ENCODE measurements at places on chromosomes 13 and 19. TPM values are rescaled to one million over a fixed set of nuclear protein-coding genes. Genes with fewer than 3 reads are reported as not detected.
A peak's percentile ranks its signal among the peaks of the same experiment; 100 is the strongest.

Gene RDH13
- 80.4 TPM for total RNA-seq

Gene SELENOV
- total RNA-seq: not detected

DNA sequence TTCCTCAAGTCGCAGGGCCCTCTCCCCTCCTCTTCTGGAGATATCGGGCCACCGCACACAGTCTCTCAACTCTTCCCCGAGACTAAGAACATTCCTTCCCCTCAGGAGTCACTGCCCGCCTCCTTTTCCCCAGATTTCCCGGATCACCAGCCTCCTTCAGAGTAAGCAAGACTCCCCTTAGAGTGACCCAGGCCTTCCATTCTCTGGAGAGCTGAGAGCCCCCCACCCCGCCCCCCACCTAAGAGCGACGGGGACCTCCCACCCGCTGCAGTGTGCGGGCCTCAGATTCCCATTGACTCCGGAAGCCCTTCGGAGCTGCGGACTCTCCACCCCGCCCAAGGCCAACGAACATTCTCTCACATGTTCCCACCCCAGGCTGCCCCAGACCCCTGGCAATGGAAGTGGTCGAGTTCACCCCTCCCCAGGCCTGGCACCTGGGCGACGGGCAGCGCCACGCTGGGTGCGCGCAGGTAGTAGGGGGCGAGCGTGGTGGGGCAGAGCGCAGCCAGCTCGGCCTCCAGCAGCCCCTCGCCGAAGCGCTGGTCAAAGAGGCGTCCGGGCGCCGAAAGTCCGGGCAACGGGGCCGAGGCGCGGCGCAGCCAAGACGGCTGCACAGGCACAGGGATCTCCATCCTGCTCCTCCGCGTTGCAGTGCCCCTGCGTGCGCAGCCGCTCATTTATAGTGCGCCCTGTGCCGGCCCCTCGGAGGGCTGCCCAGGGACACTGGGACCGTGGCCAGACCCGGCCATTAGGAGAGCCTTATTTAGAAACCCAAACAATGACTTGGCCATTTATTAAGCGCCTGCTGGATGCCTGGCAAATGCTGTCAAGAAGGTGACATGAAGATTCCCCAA lies at the start of gene HSPB6:
HSPB6 (minus strand) TSS at position 653 of the 854 bp plus-strand sequence; CDS start at position 632, 21 bp downstream.
- peak within 1 kb of the TSS; percentile 77 for H3K4me3 ChIP-seq
- H3K27ac ChIP-seq: 0 out of 2 replicates have a peak within 1 kb of the TSS, but pooled peaks have one; percentile 25
- H3K36me3 ChIP-seq: no peaks in the 10 kb centered on the region
- H3K4me1 ChIP-seq: peaks cover 7% of the 10 kb centered on the region
- no peak for DNase-seq

DNA sequence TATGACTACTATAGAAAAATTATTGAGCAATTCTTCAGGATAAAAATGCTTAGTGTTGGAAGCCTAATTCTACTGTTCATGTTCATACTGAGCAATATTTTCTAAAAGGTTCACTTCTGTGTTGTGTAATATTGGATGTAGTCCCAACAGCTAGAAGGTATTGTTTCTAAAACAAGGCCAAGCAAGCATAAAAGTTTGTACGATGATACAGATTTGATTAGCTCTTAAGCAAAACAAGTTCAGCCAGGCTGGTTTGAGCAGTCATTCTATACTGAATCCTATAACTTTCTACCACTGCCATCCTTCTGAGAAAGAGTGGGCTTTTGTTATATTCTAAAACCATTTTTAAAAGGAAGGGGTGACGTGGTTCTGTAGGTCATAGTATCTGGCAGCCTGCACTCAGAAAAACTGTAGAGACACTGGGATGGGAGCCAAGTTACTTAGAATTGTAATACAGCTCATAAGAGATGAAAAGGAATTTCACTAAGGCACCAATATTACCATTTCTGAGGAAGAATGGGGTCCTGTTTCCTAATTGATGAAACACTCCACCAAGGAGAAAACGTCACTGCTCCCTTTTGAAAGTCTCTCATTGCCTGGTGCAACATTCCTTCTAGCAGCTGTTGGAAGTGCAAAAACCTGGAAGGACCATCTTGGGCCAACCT lies 275.0 kb upstream of the DACH1 start:
- no peaks in the 10 kb centered on the region for H3K36me3 ChIP-seq
- DNase-seq: peak; percentile 12
- H3K27me3 ChIP-seq: no peaks in the 10 kb centered on the region
- H3K4me3 ChIP-seq: no peak overlapping the region
- H3K4me1 ChIP-seq: no peaks in the 10 kb centered on the region
- no peak overlapping the region for H3K27ac ChIP-seq

- no peak for DNase-seq
- H3K36me3 ChIP-seq: no peaks in the 10 kb centered on the region
- peaks cover 12% of the 10 kb centered on the region for H3K4me1 ChIP-seq
- H3K27me3 ChIP-seq: no peaks in the 10 kb centered on the region
- no peak overlapping the region for H3K4me3 ChIP-seq
Observed at GRCh38 chr13:35694549-35695447, 218.3 kb upstream of the MAB21L1 start.

DNA sequence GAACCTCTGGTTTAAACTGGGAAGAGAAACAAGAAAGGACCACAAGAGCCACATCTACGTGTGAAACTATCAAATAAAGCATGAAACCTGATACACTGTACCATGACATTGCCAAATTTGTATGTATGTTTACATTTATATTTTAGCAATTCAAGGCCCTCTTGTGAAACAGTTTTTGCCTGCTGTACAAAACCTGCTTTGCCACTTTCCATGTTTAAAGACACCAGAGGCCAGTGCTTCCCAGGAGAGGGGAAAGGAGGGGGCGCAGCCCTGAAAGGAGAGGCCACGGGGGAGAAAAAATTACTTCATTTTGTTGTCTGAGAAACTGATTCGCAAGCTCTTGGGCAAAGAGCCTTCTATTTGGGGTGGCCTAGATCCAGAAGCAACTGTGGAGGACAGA lies 124.8 kb downstream of the DCLK1 start:
- no peaks in the 10 kb centered on the region for H3K27me3 ChIP-seq
- peak overlapping the region; percentile 48 for H3K27ac ChIP-seq
- H3K36me3 ChIP-seq: no peaks in the 10 kb centered on the region
- H3K4me3 ChIP-seq: no peak overlapping the region

- H3K4me1 ChIP-seq: peaks cover 25% of the 10 kb centered on the region
- H3K36me3 ChIP-seq: no peaks in the 10 kb centered on the region
- no peak overlapping the region for H3K4me3 ChIP-seq
- H3K27me3 ChIP-seq: no peaks in the 10 kb centered on the region
Observed at GRCh38 chr13:40064154-40065097, 409.0 kb downstream of the COG6 start.

DNA sequence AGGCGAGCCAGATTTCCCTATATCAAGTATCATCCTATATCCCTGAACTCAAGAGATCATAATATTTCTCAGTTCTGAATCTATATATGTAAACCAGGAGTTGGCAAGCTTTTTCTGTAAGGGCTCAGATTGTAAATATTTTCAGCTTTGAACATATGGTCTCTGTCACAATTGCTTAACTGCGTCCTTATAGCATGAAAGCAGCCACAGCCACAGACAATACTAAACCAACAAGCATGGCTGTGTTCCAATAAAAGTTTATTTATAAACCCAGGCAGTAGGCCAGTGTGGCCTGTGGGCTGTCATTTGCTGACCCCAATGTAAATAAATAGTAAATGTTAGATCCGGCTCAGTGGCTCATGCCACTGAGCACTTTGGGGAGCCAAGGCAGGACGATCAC lies 12.2 kb upstream of the MYH14 start:
- no peak overlapping the region for H3K4me3 ChIP-seq
- H3K4me1 ChIP-seq: no peaks in the 10 kb centered on the region
- no peak overlapping the region for H3K27ac ChIP-seq
- no peaks in the 10 kb centered on the region for H3K36me3 ChIP-seq
- DNase-seq: no peak
- H3K27me3 ChIP-seq: peaks cover 6% of the 10 kb centered on the region
